Activated CD4-positive, alpha-beta T cell treated with anti-CD3 and anti-CD28 coated beads, Interleukin-2, amount 50 U/mL, for 4 hours (primary cell): ENCODE measurements at places on chromosomes 1 and 21.

GRCh38 chr1:3415260-3416090 lies 39.0 kb upstream of the ARHGEF16 start:
- no peak for DNase-seq

DNA sequence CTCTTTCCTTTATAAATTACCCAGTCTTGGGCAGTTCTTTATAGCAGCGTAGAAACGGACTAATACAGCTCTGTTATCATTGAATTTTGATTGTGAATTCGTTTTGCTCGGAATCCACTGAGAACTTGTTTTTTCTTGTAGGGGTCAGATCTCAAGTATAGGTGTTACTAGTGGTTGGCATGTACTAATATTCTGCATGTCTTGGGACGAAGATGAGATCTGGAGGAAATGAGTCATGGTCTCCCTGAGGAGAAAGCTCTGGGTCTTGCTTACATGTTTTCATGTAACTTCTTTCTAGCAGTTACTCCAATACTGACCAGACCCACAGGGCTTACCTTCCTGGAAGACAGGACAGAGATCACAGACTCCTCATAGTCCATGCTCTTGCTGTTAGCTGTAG lies 30.3 kb downstream of the ZSCAN20 start:
- DNase-seq = no peak

DNA sequence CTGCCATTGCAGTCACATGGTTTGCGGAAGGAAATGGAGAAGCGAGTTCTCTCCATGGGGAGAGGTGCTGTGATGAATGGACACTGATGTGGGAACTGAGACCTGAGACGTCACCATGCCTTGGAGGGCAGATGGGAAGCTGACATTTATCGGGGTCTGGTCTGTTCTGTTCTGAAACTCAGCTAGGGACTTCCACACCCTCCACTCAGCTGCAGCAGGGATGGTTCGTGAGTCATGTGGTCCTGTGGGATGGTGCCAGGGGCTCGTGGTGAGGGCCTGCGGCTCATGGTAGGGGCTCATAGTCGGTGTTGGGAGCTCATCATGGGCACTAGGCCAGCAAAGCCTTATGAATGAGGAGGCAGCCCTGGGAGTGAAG lies 6.1 kb downstream of the GPR137B start:
- no peak for DNase-seq

DNA sequence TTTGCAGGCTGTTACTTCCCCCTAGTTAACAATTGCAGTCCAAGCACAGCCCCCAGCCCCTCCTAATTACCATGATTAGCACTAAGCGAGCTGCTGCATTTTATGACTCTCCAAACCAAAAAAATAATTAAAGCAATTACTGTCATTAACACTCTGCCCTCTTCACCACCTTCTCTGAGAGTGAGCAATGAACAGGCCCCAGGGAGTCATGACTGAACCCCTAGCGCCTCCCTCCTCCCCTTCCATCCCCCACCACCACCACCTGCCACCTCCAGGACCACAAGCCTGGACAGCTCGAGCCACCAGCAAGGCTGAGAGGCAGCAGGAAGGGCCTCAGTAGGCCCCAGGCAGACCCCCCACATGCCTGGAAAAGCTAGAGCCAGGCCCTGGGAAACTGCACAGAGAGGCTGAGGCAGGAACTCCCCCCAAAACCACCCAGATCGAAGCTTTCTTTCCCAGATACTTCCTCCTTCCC lies 35.5 kb upstream of the ZC3H12A start:
- no peak for DNase-seq

DNA sequence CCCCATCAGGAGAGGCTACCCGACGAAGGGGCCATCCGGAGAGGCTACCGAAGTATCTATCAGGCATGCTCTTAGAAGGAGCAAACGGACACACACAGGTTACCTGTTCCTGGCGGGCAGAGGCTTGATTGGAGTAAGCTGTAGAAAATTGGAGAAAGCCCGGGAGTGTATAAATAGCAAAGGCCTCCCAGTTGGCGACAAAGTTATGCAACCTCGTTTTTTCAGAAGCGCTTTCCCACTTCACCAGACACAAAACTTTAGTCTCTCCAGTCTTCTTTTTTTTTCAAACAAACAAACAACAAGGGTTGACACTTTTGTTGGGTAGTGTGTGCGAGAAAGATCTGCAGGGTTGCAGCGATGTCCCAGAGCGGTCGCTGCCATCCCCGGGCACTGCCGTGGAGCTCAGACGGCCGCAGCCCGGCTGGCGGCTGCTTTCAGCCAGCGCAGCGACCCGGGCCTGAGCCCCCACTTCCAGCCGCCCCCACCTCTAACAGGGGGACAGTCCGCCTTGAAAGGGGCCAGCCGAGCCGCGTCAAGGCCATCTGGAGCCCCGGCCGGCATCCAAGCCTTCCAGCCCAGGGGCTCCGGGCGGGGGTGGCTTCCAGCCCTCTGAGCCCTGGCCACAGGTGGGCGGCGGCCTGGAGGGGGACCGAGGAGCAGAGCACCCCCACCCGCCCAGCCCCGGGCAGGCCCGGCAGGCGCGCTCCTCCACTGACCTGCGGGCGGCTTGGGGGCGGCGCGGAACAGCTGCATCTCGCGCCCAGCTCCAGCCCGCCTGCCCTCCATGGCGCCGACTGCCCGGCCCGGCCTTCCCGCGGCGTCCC lies 616 bp downstream of the MCOLN3 start:
- no peak for DNase-seq
